ENCODE measurements at places on chromosomes 3 and 15. TPM values are rescaled to one million over a fixed set of nuclear protein-coding genes. Genes with fewer than 3 reads are reported as not detected.

The NMNAT3 gene
- total RNA-seq = 0.36 TPM

The ADAMTS9 gene
- 1.1 TPM for total RNA-seq

The SKOR1 gene
- not detected for total RNA-seq

The CCR3 gene
- total RNA-seq = not detected

The PIERCE2 gene
- 0.36 TPM for total RNA-seq

The TMCO5A gene
- total RNA-seq = not detected

The ICE2 gene
- 21.1 TPM for total RNA-seq

The DNAH12 gene
- under 0.01 TPM for total RNA-seq

The XCR1 gene
- total RNA-seq = not detected

The SGO1 gene
- total RNA-seq = 8.1 TPM

The GOLGA8Q gene
- total RNA-seq = 0.18 TPM

The TMEM212 gene
- total RNA-seq = not detected

The ZKSCAN7 gene
- 4.7 TPM for total RNA-seq

The KBTBD13 gene
- total RNA-seq = not detected

- no peak for DNase-seq
Measured at GRCh38 chr3:60812502-60812901, 438.8 kb downstream of the FHIT start.

GRCh38 chr3:43036621-43037423 lies 57.7 kb downstream of the GASK1A start:
- DNase-seq = no peak

- peak; percentile 93 for DNase-seq
Measured at GRCh38 chr3:115804713-115805119, 181.4 kb downstream of the GAP43 start.

DNA sequence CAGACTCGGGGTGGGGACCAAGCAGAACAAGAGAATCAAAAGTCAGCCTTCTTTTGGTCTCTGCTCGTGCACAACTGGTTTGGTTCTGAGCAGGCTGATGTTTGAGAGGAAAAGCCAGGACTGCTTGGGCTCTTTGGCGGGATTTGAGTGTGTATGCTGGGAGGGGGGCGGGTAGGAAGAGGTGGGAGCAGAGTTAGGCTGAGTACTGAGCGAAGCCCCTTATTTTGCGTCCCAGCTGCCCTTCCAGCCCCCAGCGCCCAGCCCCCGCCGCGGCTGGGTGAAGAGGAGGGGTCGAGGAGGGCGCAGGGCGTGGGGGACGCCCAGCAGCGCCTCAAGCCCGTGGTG lies 153.5 kb upstream of the GOLIM4 start:
- DNase-seq = peak; percentile 17

DNA sequence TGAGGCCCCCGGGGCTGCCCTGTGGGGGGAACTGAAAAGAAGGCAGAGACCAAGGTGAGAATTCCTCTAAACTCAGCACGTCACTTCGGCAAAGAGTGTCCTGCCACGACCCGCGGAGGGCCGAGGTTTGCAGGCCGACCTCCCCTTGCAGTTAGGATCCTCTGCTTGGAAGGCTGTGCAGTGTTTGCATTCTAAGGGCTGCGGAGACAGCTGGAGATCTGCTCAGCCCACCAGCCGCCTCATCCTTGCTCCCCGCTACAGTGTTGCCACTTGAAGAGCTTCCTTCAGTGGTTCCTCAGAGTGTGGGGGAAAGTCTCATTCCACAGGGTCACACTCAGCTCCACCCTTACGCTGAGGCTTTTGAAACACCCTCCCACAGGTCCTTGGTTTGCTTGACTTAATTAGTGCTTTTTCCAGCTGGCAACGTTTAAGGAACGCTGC lies 10.8 kb downstream of the SLC51A start:
- no peak for DNase-seq

DNA sequence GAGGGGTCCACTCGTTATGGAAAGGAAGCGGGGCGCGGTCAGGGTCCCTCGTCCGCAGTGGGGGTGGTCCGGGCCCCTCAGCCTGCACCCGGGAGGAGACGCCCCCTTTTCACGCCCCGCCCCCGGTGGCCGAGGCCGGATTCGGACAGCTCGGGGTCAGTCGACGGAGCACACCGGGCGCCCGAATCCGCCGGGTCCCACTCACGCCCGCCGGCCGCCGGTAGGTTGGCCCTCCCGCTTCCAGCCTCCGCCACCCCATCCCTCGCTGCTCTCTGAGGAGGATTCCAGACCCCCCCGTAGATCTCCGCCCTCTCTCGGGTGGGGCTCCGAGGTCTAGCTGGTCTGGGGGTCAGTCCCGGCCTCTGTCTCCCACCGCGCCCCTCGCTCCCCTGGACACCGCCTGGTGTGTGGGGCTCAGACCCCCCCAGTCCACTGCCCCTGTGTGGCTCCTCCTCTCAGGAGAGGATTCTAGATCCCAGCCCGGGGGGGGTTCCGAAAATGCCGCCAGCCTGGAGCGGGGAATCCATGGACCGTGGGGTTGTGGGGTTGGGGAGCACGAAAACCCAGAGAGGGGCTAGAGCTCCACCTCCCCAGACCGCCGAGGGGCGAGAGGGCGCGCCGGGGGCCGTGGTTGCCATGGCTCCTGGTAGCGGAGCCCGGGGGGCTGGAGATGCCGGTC lies 725 bp downstream of the CHL1 start:
- no peak for DNase-seq

DNA sequence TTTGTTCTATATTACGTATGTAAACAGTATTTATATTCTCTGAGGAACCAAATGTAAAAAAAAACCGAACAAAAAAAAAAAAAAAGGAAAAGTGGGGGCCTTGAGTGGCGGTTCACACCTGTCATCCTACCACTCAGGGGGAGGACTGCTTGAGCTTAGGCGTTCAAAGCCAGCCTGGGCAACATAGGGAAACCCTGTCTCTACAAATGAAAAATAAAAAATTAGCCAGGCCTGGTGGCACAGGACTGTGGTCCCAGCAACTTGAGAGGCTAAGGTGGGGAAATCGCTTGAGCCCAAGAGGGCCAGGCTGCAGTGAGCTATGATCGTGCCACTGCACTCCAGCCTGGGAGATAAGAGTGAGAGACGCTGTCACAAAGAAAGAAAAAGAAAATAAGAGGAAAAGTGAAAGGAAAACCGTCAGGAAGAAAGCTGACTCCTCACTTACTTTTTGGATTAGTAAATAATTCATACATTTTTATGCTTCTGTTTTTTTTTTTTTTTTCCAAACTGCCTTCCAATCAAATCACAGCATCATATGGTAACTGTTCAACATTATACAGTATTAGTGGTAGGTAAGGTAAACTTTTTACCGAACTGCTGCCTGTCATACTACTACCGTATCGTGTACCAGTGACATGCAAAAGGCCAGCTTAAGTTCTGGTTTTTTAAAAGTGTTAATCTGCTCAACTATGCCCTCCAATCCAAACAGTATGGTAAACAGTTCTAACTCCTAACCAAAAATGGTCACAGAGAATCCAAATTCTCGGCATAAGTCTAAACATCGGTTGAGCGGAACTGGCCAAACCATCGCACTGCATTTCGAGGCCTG lies 1.2 kb downstream of the PHC3 start:
- DNase-seq = peak; percentile 42

GRCh38 chr3:113498221-113499005 lies 16.5 kb downstream of the SPICE1 start:
- DNase-seq = peak; percentile 87

DNA sequence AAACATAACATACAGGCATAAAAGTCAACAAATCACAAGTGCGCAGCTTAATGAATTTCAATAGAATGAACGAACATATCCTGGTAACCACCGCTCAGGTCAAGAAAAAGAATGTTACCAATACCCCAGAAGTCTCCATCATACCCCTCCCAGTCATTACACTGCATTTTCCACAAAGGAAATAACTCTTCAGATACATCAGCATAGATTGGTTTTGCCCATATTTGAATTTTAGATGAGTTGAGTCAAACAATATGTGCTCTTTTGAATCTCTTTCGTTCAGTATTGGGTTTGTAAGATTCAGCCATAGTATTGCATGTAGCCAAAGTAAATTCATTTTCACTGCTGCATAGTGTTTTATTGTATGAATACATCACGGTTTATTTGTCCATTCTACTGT lies 6.2 kb upstream of the RAB6B start:
- no peak for DNase-seq

DNA sequence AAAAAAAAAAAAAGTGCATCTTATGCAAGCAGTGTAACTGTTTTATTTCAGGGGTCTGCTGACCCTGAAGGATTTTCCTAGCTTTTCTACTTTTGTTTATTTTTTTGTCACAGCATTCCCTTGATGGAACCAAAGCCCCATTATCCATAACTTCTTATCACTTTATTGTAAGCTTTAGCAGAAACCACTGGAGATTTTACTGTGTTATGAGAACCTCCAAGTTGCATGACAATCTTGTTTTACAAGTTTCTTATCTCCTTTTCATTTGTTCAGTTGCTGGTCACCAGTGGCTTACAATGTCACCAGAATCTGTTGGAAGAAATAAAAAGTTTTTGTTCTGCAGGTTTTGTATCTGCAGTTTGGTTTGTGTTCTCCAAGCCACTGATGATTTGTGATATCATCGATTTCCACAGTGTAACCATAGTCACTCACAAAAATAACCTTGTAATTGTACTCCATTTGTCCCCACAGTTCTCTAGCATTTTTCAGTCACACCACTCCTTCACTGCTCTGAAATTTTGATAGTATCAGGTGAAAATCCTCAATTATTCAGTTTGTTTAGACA lies 660.0 kb downstream of the RBMS3 start:
- no peak for DNase-seq

GRCh38 chr15:56528136-56528535 lies 63.2 kb upstream of the MNS1 start:
- DNase-seq = no peak

- peak; percentile 96 for DNase-seq
Measured at GRCh38 chr3:12841149-12841969, at the start of gene RPL32. RPL32 (minus strand) TSS chr3:12841565; CDS start chr3:12840237, 1,328 bp downstream.

- DNase-seq = peak; percentile 67
Measured at GRCh38 chr15:56038015-56038414, 44.6 kb upstream of the NEDD4 start.

DNA sequence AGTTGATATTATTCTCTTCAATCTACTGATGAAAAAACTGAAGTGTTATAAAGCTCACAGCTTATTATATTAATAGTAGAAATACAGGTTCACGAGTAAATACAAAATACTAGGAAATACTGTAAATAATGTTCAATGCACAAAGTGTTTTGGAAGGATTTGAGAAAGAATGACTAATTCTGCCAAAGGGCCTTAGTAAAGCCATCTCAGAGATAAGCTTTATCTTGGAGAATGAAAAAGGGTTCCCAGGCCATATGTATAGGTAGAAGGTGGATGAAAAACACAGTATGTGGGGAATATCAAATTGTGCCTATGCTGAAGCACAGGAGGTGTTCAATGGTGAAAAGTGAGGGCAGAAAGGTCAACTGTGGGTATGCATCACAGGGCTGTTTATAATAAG lies 123.5 kb downstream of the CMSS1 start:
- DNase-seq = no peak

DNA sequence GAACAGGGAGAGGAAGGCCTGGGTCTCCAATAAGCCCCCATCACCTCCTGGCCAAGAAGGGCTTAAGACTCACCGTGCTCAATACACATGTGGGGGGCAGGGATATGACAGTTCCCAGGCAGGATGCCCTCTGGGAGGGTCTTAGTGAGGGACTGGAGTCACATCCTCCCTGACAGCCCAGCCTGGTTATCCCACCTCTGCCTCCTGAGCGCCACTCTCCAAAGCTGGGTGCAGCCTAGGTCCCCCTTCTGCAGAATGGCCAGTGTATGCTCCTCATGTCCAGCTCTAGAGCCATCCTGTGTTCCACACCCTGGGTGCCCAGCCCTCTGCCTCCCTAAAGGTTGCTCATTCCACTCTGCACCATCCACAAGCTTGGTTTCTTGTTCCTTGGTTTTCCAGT lies 1.2 kb upstream of the SHISA5 start:
- DNase-seq = no peak

- DNase-seq = peak; percentile 6
Measured at GRCh38 chr3:143241481-143241951, 121.9 kb downstream of the CHST2 start.

- DNase-seq = no peak
Measured at GRCh38 chr3:42010530-42010929, 48.6 kb upstream of the ULK4 start.

GRCh38 chr15:70491201-70491621 lies 272.1 kb downstream of the UACA start:
- peak; percentile 71 for DNase-seq

GRCh38 chr15:74858369-74858740 lies 14.8 kb downstream of the SCAMP2 start:
- DNase-seq = no peak

DNA sequence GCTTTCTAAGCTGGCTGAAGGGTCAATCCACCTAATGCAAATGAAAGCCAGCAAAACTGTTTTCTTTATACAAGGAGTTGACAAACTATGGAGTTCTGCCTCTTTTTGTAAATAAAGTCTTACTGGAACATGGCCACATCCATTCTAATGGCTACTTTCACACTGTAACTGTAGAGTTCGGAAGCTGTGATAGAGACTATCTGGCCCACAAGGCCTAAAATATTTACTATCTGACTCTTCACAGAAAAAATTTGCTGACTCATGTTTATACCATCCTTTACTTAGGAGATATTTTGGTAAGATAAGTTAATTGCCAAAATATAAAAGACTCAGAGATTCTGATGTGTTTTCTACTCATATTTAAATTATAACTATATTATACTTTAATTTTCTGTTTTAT lies 93.7 kb upstream of the GK5 start:
- DNase-seq = peak; percentile 71

DNA sequence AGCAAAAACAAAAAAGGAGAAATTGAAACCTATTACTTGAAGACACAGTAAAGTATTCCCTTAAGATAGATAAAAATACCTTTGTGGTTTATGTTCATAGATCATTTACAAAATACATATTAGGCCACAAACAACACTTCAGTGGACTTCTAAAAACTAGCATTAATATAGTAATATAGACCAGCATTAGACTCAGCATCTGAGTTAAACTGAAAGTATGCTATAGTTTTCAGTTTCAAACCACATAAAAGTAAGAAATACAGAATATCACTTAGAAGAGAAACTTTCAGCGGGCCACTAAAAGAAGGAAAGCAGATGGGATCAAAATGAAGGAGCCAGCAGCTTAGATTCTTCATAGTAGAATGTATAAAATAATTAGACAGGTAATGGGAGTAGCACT lies 86.6 kb downstream of the MSL2 start:
- no peak for DNase-seq

GRCh38 chr3:177468331-177468730 lies 271.0 kb upstream of the TBL1XR1 start:
- DNase-seq = peak; percentile 96

DNA sequence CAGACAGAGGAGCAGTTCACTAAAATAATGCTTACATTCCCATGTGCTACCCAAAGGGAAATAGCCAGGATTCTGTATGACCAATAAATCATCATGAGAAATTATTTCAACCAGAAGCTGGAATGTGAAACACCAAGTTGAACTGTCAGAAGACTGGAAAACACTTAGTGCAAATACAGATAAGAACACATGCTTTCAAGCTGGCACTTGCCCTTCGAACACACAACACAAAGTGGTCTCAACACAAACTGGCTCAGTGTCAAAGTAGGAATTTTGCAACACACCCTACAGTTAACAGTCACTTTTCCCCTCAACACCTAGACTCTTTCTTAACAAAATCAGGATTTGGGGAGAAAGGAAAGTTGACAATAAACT lies 1.3 kb downstream of the FSD2 start:
- no peak for DNase-seq

GRCh38 chr3:65864357-65864904 lies 174.3 kb downstream of the MAGI1 start:
- no peak for DNase-seq

GRCh38 chr3:67335813-67336212 lies 318.6 kb downstream of the SUCLG2 start:
- DNase-seq = no peak
